Right hindlimb (tissue), 1 donor: ENCODE measurements at places on chromosomes 11 and 22.

GRCh38 chr11:33868647-33869461 lies 23.0 kb downstream of the LMO2 start:
- no peak for DNase-seq

DNA sequence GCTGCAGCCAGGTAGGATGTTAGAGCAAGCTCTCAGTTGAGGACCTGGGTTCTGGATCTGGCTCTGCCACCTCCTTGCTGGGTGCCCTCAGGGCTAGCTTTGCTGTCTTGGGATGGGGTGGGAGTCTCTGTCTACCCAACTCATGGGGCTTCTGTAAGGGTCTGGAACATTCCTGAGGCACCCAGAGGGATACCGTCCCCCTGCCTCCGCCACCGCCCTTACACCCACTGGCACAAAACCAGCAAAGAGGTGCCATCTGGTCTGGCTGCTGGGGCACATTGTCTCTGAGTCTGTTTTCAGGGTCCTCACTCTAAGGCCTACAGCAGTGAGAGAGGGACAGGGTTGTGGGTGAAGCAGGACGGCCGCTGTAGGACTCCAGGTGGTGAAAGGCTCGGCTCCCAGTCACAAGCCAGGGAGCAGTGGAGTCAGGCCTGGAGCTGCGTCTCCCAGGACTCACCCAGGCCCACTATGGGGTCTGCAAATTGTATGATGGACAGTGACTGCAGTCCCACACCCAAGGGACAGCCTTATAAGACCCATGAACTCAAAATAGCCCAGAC lies 84.9 kb downstream of the MORC2 start:
- peak; percentile 8 for DNase-seq

DNA sequence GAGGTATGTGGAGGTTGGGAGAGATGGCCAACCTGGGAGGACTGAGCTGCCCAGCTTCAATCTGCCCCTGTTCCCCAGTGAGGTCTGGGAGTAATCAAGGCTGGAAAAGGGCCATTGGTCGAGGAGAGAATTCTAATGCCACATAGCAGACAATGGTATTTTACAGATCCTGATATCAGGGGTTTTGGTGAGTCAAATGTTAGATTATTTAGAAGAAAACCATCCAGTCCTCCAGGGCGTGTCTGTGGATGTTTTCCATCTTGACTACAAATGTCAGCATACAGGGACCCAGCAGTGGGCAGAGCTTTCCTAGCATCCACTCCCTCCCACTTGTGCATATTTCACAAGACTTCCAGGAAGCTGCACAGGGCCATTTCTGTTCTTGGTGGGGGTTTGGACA lies 107.9 kb downstream of the SCN3B start:
- DNase-seq = no peak

DNA sequence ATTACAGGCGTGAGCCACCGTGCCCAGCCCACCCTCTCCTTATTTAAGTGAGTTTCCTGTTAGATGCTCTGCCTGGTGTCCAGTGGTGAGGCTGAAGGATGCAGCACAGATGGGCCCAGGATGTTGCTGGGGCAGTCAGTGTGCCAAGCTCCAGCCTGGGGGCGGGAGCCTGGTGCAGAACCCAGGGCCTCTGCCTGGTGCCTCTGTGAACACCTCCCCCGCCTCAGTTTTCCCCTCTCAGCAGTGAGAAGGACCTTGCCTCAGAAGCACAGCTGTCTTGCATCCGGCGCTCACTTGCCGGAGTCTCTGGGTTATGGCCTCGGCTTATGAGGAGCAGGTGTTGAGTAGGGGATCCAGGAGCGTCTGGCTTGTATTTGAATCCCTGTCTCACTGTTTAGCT lies 116.2 kb downstream of the KIAA1671 start:
- DNase-seq = no peak

GRCh38 chr11:15815246-15816195 lies 540.8 kb downstream of the SOX6 start:
- no peak for DNase-seq

DNA sequence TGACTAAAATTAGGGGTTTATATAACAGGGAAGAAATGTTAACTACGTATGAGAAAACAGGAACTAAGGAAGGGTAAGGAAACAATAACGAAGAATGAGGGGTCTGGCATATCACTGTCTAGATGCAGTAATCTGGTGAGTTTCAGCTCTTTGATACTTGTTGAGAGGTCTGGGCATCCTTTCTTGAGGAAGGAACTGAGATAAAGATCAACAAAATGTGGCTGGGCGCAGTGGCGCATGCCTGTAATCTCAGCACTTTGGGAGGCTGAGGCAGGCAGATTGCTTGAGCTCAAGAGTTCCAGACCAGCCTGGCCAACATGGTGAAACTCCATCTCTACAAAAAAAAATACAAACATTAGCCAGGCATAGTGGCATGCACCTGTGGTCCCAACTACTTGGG lies 2.7 kb downstream of the DCDC1 start:
- DNase-seq = no peak

DNA sequence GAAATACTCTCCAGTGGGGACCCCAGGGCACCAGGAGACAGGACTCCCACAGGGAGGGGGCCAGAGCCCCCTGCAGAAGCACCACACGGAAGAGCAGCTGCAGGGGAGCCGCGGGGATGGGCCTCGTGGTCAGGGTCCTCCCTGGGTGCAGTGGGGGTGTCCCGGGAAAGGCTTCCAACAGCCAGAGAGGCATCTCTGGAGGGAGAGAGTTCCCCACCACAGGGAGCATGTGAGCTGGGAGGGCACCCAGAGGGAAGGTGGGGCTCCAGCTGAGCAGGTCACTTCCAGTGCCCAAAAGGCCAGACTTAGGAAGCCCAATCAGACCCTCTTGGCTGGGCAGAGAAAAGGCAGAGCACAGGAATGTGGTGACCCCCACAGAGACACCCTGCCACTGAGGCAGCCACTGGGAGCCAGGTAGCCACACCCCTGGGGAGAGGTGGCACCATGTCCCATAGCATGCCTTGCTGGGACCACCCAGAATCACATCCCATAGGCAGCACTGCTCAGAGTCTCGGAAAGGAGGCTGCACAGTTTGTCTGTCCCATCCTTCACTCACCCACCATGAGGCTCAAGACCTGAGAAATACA lies 49.9 kb upstream of the LMO1 start:
- peak; percentile 13 for DNase-seq

DNA sequence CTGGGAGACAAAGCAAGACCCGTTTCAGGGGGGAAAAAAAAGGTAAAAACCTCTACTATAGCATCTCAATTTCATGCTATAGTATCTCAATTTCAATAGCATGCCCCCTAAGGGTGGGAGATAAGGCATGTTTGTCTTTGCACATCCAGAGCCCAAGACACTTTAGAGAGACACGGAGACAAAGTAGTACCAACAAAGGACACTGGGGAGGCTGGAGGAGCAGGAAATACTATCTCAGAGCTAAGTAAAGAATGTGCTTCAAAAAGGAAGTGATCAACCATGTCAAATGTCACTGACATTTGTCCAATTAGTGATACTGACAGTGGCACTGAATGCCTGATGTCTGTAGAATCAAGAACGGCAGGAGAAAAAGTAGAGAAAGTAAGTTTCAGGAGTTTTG lies 68.6 kb downstream of the RRAS2 start:
- DNase-seq = no peak

DNA sequence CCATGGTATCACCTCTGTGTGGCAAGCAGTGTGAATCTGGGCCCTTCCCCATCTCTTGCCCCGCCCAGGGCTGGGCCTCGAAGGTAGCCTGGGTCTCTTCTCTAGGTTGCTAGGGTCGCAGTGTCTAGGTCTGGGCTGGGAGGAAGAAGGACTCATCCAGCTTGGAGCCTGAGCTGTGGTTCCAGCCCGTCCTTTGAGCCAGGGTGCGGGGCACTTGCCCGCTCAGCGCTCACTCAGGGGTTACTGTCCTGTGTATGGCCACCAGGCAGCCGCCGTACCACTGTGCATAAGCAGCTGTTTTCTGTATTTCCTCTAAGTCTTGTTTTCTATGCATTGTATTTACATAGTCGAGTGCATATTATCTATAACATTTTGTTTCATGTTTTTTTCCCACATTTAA lies 160.9 kb downstream of the TBC1D22A start:
- no peak for DNase-seq

DNA sequence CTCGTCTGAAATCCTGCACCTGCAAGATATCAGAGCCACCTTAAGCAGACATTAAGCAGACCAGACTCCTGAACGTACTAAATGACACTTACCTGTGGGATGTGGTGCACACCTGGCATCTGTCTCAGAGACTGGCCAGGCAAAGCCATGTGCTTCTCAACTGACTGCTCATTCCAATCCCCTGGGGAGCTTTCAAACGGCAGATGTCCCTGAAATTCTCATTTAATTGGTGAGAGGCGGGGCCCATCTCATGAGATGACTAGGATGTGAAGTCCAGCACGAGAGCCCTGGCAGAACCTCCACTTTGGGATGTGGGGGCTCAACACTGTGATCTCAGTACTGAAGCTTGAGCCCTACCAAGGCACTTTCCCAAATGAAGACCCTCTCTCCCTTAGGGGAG lies 84.9 kb upstream of the HMGXB4 start:
- no peak for DNase-seq

GRCh38 chr11:45772449-45772774 lies 32.5 kb upstream of the SLC35C1 start:
- no peak for DNase-seq

GRCh38 chr11:75852406-75853017 lies 37.5 kb downstream of the UVRAG start:
- no peak for DNase-seq

- no peak for DNase-seq
Observed at GRCh38 chr22:38352436-38352835, 35.2 kb upstream of the CSNK1E start.

DNA sequence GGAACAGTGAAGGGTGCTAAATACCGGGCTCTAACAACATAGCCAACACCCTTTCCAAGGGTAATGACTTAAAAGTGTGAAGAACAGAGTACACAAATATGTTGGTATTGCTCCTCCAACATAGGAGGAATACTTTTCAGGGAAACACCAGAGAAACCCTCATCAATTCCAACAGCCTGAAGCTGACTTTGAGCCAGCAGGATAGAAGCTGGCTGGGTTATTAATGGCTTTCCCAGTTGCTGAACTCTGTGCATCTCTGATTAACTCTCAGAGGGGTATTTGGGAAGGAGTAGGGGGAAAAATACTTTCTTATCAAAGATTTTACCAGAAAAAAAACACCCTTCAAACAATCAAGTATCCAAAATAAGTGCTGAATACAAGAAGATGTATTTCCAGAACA lies 95.6 kb downstream of the AMBRA1 start:
- peak; percentile 34 for DNase-seq

GRCh38 chr11:22433094-22433455 lies 94.9 kb downstream of the SLC17A6 start:
- DNase-seq = no peak

DNA sequence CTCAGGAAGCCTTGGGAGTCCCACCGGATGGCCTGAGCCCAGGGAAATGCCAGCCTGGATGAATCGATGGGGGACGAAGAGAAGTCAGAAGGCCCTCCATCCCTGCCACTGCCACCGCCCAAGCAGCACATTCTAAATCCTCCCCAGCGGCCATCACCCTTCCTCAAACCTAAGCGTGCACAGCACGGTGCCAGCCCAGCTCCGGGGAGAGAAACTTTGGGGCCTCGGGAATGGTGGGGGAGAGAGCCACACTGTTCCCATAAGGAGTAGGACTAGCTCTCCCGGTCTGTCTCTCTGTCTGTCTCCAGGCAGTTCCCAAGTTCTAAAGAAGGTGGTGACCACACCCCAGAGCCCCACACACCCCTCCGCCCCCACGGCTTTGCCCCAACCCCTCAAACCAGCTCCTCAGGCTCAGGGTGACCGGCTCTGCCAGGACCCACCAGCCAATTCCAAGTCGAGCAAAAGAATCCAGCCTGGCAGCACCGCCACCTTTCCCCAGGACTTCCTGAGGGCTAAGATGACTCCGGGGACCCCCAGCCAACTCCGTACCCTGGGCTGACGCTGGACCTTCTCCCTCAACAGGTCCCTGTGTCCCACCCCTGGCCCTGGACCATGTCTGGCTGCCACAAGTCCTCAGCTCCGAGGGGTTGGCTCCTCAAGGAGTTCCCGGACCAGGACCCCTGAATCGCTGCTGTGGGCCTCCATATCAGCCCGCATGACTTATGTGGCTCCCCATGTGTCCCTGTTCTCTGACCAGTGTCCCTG lies 2.7 kb downstream of the AHNAK start:
- peak; percentile 35 for DNase-seq

DNA sequence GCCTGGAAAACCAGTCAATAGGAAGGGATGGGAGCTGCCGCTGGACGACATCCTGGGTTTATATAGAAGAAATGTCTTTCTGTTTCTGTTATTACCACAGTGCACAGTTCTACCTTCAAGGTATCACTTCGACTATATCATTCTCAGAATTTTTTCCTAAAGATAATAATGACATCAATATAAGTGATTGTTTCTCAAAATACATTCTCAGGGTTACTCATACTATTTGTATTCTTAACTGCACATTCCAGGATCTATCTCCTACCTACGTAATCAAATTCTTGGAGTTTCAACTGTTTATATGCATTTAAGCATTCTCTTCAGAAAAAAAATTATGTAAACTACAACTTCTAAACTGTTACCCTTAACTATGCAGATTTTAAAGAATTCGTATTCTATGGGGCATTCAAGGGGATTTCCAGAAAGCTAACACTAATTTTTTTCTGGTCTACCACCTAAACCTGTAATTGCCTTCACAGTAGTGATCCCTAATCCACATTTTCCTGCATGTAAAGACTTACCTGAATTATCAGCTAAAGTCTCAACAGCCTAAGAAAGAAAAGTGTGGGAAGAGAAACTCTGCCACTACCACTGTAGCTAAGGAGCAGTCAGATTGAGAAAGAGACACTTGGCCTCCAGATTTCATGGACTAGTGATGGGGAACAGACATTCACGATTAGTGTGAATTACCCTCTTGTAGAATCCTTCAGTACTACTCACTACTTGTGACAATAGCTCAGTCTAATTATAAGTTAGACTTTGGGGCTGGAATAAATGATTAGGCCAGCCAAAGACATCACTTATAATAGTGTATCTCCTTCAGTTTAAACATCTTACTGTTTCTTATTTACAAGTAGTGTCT lies at the start of gene OR51B5:
Gene OR51B5 (minus strand): TSS at position 51 of the 862 bp plus-strand sequence. CDS start 0 bp downstream, at position 51.
- DNase-seq = no peak

DNA sequence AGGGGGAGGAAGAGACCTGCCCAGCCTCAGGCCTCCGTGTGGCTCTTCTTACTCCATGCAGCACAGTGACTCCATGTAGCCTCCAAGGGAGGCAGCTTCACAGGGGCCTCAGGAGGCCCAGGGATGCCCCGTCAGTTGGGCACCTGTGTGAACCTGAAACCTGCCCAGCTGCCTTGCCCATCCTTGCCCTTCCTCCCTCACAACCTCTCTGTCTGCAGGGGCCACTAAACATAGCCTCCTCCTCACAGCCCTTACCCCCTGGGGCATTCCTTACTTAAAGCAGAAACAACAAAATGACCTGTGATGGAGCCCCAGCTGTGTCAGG lies 7.1 kb downstream of the LRRC32 start:
- peak; percentile 8 for DNase-seq

- no peak for DNase-seq
Observed at GRCh38 chr11:99884750-99885149, 802.3 kb upstream of the ARHGAP42 start.

- DNase-seq = peak; percentile 85
Observed at GRCh38 chr11:131924457-131925201, 554.2 kb downstream of the NTM start.

- DNase-seq = peak; percentile 78
Observed at GRCh38 chr11:66866511-66866986, 9.7 kb downstream of the LRFN4 start.

GRCh38 chr11:64385945-64386704 lies 27.2 kb downstream of the RPS6KA4 start:
- no peak for DNase-seq
